NT2/D1 (cell line): ENCODE measurements at places on chromosomes 1 and 21.

DNA sequence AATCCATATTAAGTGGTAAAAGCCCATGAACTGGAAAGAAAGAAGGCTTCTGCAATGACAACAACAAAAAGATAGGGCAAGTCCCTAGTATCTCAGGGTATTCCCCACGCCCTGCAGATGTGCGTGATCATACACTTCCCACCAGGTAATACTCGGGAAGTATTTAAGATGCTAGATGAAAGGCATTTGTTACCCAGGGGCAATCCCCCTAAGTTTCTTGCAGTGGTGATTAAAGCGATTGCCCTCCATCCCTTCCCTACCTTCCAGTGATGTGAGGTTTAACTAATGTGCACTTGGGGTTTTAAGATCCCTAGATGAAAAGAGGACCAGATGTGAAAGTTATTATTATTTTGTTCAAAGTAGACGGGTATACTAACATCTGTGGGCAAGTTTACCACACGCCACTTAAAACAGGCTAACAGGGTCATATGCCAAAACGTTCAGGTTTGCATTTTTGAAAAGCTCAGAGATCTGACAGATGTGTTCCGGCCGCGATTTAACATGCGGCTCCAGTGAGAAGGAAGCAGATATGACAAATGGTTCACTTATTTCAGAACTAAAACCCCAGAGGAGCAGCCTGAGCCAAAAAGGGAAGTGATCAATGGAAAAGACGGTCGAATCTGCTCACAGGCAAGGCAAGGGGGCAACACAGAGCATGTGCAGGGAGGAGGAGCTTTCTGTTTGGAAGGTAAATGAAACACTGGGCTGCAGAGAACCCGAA is 17.4 kb downstream of the TIAM1 start:
- DNase-seq = no peak

DNA sequence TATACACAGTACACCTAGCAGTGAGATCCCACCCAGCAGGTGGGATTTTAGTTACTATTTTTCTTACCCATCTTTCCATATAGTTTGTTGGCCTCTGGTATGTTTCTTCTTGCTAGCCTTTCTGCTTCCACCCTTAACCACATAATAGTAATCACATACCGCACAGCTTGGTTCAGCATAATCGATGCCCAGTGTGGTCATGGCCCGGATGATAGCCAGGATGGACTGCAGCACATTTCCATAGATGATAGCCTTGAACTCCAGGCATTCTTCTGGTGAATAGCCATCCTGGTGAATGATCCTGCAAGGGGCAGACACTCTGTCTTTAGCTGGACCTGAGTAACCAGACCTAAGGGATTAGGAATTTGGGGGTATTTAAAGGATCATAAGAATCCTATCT is 9.5 kb downstream of the GNAT2 start:
- DNase-seq = no peak

DNA sequence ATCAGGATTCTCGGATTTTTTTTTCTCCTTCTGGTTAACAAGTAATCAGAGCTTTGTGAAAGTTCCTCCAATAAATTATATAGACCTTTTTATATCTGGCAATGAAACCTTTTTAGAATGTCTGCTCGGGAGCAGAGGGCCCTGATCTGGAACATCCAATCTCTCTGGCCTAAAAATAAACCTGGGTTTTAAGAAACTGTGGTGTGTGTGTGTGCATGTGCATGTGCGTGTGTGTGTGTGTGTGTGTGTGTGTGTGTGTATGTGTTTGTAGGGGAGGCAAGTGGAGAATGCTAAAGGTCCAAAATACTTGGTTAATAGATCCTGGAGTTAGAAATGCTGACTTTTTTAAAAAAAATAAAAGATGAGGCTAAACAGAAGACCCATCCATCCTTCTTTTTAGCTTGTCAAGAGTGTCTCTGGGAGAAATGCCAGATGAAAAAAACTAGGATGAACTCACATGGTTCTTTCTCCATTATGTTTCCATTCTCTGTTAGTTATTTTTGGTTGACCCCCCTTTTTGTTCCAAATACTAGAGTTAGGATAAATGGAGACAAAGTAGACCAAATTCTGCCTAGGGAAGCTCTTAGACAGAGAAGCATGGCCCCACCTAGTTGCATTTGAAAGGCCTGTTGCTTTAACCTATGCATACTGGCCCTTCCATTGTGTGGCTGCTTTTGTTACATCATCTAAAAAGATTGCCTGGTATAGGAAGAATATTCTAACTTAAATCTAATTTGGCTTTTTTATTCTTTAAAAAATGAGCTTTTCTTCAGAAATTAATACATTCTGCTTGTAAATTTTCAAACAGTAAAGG is 175.9 kb downstream of the PAPPA2 start:
- DNase-seq = peak; percentile 44

GRCh38 chr1:233461847-233462246 is 134.3 kb downstream of the MAP3K21 start:
- no peak for DNase-seq

DNA sequence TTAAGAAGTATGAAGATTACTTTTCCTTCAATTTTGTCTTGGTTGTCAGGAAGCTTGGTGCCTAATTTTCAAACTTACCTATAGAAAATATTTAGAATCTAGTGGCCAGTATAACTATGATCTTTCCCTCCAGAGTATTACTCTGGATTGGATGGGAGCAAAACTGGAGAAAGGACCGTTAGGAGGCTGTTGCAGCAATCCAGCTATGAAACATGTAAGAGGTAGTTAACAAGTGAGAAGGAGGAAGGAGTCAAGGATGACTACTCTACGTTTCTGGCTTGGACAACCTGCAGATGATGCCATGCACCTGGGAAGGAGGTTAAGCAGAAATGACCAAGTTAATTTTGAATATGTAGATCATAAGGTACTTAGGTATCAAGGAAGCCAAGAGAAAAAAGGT is 3.5 kb upstream of the ACP6 start:
- DNase-seq = no peak

- DNase-seq = no peak
Measured at GRCh38 chr1:246730839-246731238, 6.6 kb downstream of the SCCPDH start.

DNA sequence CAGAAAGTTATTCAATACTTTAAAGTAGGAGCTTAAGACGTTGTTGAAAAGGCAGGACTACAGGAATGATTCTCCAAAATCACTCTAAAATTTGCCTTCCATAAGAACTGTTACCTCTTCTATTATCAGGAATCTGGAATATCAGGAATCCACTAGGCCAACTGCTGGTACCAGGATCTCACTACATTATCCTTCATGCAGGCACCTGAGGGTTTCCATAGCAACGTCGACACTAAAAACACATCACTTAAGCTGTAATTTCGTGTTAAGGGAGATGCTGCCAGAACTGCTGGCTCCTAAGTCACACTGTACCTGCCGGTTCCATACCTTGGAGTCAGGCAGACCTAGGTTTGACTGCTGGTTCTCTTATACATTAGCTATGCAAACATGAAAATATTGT is 139.7 kb upstream of the C1orf87 start:
- DNase-seq = no peak

- no peak for DNase-seq
Measured at GRCh38 chr1:162008799-162009198, 14.9 kb downstream of the OLFML2B start.

DNA sequence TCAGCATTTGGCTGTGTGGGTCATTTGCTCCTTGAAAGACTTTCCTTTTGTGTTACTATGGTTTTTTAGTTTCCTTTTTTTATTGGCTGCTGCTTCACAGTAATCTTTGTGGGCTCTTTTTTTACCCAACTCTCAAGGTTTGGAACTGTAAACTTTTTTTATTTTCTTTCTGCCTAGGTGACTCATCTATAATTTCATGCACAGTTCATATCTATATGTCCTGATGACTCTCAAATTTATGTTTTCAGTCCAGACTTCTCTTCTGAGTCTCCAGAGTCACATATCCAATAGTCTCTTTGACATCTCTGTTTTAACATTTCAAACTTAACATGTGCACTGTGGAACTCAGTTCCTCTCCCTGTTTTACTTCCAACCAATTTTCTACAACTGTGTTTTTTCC is 83.4 kb downstream of the ATF6 start:
- DNase-seq = no peak

- DNase-seq = no peak
Measured at GRCh38 chr1:223653015-223653414, 12.5 kb downstream of the CAPN8 start.

DNA sequence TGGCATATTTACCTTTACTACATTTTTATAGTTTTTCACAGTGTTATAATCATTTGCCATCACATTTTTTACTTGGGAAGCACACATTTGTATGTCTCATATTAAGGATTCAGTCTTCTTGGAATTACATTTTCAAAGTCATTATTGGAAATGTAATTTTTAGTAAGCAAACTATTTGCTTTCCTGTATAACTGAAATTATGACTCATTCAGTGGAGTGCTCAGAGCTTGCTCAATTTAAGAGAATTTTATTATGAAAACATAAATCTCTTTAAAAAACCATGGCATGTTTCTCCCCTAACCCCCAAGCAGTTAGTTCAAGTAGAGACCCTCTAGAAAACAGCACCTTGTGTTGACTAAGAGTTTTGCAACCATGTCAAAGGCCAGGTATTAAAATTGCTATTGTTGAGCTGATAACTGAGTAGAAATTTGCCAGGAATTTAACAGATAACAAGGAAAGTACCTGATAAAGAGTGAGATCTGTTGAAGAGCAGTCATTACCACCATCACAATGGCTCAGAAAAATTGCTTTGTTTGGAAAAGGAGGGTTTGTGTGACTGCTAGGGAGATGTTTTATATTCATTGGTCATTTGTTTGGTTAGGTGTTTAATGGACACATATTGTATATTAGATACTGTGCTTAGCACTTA is 105.9 kb downstream of the KCNK2 start:
- DNase-seq = no peak

DNA sequence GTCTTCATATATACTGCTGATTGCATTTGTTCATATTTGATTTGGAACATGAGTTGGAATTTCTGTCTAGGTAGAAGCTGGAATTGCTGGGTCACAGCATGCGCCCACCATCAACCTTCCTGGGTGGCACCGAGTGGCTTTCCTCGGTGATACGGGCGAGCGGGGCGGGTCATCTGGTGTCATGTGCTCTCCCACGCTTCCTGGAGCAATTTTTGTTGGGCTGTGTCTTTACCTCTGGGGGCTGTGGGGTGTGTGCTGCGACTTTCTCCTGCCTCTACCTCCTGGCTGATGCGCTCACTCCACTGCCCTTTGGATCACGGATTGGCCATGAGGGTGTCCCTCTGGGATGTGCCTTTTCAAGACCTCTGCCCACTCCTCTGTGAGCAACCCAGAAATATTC is 108.7 kb upstream of the COL6A1 start:
- DNase-seq = no peak

GRCh38 chr21:24204641-24205040 is 1402.6 kb downstream of the MRPL39 start:
- DNase-seq = no peak

DNA sequence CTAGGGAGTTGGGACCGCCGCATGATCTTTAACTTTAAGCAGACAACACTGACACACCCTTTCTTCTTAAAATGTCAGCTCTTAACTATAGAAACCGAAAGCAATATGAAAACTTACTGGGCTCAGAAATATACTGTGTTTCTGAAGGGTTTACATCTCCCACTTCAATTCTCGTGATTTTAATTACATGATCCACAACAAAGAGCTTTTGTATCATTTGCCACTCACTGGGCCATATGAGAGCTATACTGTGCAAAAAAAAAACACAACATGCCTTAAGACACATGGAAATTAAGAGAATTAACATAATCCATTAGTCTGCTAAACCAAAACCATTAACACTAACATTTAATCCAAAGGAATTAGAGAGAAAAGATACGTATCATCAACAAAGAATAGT is 35.0 kb upstream of the RAP1GAP start:
- DNase-seq = no peak

GRCh38 chr1:59238333-59238934 is 58.5 kb upstream of the FGGY start:
- DNase-seq = no peak

GRCh38 chr1:43199093-43199726 is 27.1 kb downstream of the CFAP57 start:
- DNase-seq = no peak

DNA sequence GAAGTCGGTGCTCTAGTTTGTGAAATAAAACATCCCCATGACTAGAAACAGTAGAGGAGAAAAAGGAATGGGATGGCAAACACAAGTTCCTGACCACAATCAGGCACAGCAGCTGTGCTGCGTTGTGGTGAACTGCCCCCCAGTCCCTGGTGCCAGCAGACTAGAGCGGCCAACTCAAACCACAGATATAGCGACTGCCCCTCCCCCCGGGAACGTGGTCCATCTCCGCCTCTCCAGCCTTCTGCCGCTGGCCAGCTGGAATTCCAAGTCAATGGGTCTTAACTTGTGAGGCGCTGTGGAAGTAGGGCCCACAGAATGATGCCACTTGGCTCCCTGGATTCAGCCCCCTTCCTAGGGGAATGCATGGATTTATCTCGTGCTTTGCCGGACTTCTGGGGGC is 41.6 kb upstream of the ZNF678 start:
- no peak for DNase-seq

DNA sequence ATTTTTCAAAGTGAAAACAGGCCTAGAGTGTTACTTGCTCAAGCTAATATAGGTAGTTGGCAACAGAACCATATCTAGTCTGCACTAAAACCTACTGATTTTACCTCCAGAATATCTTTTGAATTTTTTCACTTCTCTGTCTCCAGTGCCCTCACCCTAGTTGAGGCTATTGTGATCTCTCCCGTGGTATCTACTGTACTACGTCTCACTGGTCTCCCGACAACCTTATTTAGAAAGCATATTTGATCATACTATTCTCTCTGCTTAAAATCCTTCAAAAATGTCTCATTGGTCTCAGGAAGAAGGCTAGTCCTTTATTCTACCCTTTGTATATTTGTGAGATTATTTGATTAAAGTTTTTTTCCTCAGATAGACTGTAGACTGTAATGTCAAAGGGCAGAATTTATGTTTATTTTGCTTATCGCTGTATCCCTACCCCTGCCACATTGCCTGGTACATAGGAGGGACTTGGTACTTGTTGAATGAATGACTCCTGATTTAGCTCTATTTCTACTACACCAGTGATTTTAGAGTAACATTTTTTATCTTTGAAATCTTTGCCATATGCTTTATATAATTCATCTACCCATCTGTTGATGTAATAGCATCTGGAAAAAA is 135.5 kb upstream of the KIAA1614 start:
- no peak for DNase-seq

DNA sequence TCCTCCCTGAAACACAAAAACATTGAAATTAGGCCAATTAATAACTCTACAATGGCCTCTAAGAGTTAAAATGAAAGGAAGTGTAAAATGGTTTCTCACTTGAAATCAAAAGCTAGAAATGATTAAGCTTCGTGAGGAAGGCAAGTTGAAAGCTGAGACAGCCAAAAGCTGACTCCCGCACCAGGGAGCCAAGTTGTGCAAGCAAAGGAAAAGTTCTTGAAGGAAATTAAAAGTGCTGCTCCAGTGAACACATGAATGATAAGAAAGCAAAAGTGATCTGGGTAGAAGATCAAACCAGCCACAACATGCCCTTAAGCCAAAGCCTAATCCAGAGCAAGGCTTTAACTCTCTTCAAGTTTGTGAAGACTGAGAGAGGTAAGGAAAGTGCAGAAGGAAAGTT is 22.8 kb downstream of the CYYR1 start:
- no peak for DNase-seq

- no peak for DNase-seq
Measured at GRCh38 chr1:47711848-47712492, 274.1 kb downstream of the FOXD2 start.
